Stimulated activated CD4-positive, alpha-beta T cell treated with anti-CD3 and anti-CD28 coated beads, TNF-alpha, amount 100 ng/mL, for 4 hours (primary cell): ENCODE measurements at places on chromosomes 6 and 20.

GRCh38 chr6:107809966-107810365, 14.1 kb downstream of the SCML4 start:
- no peak for DNase-seq

GRCh38 chr6:129607581-129608186, 102.3 kb downstream of the ARHGAP18 start:
- no peak for DNase-seq

GRCh38 chr6:108565091-108565766, 4.5 kb downstream of the FOXO3 start:
- no peak for DNase-seq

DNA sequence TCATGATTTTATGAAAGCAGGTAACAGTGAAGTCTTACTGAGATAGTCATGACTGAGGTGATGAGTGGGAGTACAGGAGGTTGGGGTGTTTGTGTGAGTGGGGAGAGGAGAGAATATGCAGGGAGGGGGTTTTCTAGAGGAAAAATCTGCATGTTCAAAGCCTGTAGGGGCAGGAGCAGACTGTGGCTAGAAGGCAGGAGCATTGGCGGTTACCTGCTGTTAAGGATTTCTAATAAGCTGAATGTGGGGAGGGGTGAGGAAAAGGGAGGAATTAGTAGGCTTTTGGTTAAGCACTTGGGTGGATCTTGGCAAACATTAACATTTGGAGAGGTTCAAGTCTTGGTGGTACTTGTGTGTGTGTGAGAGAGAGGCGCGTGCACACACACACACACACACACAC, 70.8 kb downstream of the EYA4 start:
- no peak for DNase-seq

DNA sequence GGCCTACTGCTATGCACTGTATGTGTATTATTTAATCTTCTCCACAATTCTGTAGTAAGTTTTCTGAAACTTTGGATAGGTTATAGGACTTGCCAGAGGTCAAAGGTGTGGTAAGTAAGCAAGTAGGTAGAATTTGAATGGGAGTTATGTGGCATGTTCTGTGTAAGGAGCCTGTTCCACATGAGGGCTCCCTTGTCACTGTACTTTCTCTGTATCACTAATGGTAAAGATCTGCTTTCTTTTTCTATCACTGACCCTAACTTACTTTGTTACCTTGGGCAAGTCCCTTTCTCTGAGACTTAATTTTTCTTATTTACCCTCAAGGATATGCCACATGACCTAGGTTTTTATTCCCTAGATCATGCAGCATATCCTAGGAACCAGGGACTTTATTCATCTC, 50.3 kb downstream of the EIF2S2 start:
- DNase-seq, result no peak

GRCh38 chr6:53359843-53360092, 11.0 kb upstream of the ELOVL5 start:
- no peak for DNase-seq

DNA sequence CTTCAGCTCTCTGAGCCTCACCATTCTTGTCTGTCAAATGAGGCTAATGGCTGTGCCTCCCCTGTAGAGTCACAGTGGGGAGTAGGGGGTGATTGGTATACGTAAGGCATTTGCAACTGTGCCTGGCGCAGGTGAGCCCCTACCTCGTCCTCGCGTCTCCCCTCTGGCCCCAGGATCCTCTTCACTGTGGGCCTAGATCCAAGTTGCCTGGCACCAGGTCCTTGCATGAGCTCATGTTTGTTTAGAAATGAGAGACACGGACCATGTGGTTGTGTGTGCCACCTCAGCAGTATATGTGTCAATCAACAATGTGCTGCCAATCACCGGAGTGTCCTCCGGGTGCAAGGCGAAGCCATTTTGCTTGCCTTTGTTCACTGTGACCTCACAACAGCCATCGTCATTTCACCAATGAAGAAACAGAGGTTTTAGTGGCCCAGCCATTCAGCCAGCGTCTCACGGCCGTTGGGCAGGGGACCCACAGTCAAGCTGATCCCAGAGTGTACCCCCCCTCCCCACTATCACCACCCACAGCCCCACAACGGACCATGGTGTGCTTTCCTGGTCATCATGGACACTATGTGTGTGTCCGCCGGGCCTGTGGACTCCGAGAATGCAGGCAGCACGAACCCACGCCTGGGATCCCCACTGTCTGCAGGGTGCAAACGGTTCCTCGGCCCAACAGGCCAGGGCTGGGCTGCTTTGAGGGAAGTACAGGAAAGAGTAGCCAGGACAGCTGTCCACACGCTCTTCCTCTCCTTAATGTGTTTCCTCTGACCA, 35.9 kb upstream of the STX16 start:
- DNase-seq, result no peak

- DNase-seq, result no peak
Measured at GRCh38 chr6:154345811-154346210, 10.8 kb downstream of the IPCEF1 start.

- no peak for DNase-seq
Measured at GRCh38 chr6:21188505-21189223, 404.9 kb upstream of the SOX4 start.

- DNase-seq, result no peak
Measured at GRCh38 chr6:52186075-52186474, at the start of gene IL17A. TSS of gene IL17A (plus strand) at chr6:52186375. CDS start at chr6:52186432, 57 bp downstream.

GRCh38 chr6:147867433-147868226, 359.1 kb downstream of the SAMD5 start:
- DNase-seq, result no peak

DNA sequence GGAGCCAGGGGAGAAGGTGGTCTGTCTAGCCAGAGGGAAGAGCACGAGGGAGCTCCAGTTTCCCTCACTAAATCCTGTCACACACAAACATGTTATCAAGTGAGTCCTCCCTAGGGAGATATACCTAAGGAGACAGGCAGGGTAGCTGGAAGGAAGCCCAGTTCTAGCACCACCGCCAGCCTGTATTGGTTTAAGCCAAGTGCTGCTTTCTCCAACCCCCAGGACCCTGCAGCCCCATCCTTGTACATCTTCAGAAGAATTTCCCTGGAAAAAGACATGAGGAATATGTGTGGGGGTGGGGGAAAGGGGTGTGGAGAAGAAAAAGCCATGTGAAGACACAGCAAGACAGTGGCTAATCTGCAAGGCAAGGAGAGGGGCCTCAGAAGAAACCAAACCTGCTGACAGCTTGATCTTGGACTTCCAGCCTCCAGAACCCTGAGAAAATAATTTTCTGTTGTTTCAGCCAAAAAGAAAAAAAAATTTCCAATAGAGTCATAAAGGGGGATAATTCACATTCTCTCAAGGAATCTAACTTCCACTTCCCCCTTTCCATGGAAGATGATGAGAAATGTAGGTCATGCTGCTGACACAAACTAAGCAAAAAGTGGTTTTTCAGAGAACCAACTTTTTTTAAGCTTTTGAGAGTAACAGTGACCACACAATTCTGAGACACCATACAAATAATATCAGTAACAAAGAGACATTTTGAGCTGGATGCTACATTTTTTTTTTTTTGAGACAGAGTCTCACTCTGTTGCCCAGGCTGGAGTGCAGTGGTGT, 103.2 kb upstream of the PRDM1 start:
- no peak for DNase-seq

DNA sequence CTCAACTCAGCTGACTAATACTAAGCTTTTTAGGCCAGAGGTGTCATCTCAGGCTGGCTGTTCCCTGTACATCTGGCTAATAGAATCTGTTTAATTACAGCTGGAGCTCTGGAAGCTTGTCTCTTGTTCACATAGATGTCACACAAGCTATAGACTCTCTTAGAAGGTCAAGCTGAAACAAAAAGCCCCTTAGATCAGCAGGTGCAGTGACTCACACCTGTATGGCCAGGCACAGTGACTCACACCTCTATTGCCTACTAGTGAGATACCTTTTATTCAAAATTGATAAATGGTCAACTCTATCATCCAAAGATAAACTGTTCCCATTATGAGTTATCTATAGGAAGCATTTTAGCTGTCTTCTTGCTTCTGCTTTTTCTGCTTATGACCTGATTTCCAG, 29.9 kb upstream of the MTHFD1L start:
- DNase-seq, result no peak

DNA sequence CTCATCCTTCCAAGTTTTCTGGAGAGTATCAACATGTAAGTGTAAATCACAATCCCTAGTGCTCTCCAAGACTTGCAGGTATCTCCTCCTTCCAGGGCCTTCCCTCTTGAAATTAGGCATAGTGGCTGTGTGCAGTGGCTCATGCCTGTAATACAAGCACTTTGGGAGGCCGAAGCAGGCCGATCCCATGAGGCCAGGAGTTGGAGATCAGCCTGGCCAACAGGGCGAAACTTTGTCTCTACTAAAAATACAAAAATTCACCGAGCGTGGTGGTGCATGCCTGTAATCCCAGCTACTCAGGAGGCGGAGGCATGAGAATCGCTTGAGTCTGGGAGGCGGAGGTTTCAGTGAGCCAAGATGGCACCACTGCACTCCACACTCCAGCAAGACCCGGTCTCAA, 9.4 kb upstream of the ANGPT4 start:
- no peak for DNase-seq

- DNase-seq, result no peak
Measured at GRCh38 chr6:169266746-169267591, 13.3 kb upstream of the THBS2 start.

- no peak for DNase-seq
Measured at GRCh38 chr6:51625566-51625965, 461.8 kb downstream of the PKHD1 start.
